ENCODE measurements at places on chromosomes 2 and 18.

DNA sequence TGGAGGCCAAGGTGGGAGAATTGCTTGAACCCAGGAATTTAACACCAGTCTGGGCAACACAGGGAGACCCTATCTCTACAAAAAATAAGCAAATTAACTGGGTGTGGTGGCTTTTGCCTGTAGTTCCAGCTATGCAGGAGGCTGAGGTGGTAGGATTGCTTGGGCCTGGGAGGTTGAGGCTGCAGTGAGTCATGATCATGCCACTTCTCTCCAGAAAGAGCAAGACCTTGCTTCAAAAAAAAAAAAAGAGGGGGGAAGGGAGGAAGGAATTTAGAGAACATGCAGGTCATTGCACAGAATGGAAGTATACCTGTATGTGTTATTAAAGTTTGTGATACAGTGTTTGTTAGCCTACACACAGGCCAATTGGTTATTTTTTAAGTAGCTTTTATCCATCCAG, 25.8 kb downstream of the PKP4 start:
- no peak for DNase-seq

DNA sequence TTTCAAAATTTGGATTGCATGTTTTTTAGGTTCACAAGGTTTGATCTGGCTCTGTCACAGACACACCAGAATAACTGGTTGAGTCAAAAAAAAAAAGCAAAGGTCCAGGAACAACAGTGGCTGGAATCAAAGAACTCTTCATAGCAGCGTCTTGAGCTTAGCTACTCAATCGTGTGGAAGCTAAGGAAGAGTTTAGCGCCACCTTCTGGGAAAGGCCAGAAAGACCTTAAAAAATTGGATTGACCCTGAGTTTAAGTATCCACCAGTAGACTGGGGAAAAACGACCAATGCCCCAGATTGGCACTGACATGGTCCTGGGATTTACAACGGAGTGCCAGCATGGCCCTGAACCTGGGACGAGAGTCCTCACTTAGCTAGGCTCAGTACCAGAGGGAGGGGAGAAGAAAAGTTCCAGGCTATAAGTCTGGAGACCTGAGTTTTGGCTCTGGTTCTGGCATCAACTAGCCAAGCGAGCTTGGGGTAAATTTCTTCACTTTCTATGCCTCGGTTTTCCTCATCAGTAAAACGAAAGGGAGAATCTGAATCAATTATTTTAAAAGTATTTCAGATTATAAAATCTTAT, 71.1 kb upstream of the TFCP2L1 start:
- DNase-seq, result peak; percentile 78

DNA sequence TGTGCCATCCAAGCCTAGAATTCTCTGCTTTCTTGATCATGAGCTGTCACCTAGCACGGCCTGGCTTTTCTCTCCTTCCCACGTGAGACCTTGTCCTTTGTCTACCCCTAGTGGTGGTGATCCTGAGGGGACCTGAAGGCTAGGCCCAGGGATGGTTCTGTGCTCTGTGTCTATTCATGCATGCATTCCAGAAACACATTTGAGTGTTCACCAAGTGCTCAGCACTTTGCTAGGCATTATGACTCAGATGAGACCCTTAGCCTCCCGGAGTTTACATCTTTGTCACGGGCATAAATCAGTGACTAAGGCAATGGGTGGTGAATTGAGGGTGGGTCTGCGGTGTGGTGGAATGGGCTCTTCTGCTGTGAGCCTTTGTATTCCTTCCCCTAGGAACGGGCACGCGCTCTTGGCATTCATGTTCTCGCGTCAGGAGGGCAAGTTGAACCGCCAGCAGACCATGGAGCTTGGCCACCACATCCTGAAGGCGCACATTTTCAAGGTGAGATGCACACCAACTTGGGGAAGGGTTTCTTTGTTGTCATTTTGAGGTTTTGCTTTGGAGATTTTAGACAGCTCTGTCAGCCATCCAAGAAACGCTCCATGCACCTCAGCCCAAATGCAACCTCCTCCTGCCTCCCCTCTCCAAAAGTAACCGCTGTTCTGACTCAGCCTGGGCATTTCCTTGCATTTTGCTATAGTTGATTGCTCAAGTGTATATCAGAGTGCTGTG, 100.9 kb downstream of the WDSUB1 start:
- peak; percentile 64 for DNase-seq

GRCh38 chr18:24456549-24456948, 3.9 kb upstream of the HRH4 start:
- DNase-seq, result no peak

GRCh38 chr2:237315170-237315828, 98.7 kb downstream of the COL6A3 start:
- peak; percentile 74 for DNase-seq

DNA sequence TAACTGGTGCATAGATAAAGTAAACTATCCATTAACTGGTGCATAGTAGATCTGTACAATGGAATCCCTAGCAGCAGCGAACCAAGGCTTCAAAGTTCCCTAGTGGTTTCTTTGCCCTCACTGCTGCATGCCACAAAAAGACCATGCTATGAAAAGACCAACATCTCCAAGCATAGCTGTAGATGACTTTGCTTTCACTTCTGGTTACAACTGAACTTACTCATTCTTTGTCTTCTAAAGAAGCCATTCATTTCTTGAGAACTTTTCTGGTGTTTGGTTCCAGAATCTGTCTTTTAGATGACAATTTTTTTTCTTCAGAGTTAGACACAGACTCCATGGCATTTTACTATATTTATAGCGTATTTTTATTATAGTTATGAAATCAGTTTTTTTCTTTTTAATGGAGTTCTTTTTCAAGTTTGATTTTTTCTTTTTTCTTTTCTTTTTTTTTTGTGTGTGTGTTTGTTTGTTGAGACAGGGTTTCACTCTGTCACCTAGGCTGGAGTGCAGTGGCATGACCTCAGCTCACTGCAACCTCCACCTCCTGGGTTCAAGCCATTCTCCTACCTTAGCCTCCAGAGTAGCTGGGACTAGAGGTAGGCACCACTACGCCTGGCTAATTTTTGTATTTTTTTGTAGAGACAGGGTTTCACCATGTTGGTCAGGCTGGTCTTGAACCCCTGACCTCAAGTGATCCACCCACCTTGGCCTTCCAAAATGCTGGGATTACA, 63.6 kb downstream of the SLC35F5 start:
- DNase-seq, result no peak

GRCh38 chr18:11316546-11316945, 167.2 kb upstream of the PIEZO2 start:
- no peak for DNase-seq

- DNase-seq, result no peak
These were observed 44.7 kb upstream of the ZFP36L2 start for GRCh38 chr2:43270930-43271615.

DNA sequence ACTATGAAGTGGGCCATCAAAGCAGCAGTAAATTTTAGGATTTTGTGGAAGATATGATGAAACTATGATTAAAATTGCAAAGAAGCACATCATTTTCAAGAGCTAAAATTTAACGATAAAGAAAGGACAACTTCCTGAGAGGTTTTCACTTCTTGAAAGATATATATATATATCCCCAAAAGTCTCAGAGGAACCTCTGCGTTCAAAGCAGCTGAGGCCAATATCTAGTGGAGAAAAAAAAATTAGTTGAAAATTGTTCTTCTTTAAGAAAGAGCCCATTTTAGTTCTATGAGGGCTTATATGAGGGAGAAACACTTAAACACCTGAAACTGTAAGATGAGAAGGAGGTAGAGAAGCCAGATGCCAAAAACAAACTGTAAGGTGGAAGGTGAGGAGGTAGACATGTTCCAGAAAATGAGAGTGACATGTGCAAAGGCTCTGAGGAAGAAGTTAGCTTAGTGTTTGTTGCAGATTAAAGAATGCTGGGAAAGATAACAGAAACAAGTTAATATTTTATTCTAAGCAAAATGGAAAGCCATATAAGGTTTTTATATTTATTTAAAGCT, 72.9 kb upstream of the VRK2 start:
- no peak for DNase-seq

DNA sequence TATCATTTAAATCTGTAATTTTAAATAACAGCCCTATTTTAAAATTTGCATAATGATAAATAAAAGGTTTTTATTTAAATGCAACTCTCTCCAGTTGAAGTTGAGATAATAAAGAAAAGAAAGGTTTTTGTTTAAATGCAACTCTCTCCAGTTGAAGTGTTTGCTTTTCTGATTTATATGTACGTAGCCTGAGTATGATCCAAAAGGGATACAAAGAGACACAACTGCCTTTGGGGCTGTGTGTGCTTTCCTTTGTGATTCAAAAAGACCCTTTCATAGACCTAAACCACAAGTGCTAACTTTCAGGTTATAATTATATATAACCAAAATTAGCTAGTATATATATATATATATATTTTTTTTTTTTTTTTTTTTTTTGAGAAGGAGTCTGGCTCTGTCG, 76.2 kb upstream of the MFF start:
- DNase-seq, result no peak

DNA sequence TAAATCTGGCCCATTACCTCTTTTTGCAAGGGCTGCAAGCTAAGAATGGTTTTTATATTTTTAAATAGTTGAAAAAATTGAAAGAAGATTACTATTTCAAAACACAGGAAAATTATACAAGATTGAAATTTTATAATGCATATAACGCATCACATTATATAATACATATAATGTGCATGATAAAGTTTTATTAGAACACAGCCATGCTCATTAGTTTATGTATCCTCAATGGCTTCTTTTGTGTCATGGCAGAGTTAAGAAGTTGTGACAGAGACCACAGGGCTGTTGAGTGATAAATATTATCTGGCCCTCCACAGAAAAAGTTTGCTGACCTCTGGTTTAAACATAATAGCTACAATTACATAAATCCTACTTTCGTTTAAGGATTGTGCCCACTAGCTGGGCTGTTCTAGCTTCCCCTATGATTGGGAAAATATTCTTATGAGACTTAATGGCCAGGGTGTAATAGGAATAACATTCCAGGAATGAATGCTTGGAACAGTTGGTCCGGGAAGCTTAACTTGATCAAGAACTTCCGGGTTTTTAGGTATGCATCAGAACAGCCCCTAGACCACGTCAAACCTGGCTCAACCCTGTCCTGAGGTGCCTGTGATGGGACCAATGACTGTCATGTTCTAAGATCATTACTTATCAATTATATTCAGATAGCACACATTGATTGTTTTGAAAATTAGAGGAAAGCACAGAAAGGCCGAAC, 98.7 kb upstream of the LPIN2 start:
- no peak for DNase-seq

GRCh38 chr2:238854699-238855229, 6.9 kb downstream of the TWIST2 start:
- DNase-seq, result no peak

- peak; percentile 50 for DNase-seq
These were observed 20.6 kb upstream of the AMMECR1L start for GRCh38 chr2:127906206-127906926.

DNA sequence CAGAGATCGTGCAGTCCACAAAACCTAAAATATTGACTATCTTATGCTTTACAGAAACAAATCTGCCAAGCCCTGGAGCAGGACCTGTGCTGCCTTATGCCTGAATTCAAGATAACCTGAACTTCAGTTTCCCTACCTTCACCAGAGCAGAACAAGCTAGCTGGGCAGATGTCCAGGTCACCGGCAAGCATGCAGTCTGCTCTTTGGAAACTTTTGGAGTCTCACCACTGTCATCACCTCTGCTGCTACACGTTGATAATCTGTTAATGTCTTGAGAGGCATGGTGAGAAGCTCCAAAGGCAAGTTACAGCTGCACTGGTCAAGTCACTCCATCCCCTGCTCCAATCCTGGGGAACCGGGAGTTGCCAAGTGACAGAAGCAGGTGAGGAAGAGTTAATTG, 354.2 kb downstream of the RBM43 start:
- no peak for DNase-seq

DNA sequence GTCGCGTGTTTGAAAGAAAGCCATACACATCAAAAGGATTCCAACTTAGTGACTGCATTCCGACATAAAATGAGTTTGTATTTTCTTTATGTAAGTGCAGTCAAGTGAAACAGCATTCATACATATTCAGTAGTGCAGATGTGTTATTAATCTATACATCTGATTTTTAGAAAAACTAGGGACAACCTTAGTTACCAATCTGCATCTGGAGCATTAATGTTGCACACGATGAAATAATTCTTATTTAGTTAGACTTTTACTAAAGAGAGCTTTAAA, 1.9 kb downstream of the GORASP2 start:
- DNase-seq, result no peak

GRCh38 chr2:134745023-134745422, 26.2 kb upstream of the TMEM163 start:
- no peak for DNase-seq

- DNase-seq, result no peak
These were observed 173.1 kb downstream of the LCLAT1 start for GRCh38 chr2:30620102-30620501.

GRCh38 chr2:47798631-47799030, 15.7 kb downstream of the MSH6 start:
- DNase-seq, result no peak

GRCh38 chr18:48932462-48932818, 18.3 kb downstream of the SMAD7 start:
- DNase-seq, result no peak

- no peak for DNase-seq
These were observed 42.8 kb upstream of the GALR1 start for GRCh38 chr18:77206676-77207374.

GRCh38 chr18:72942766-72943165, 75.0 kb upstream of the NETO1 start:
- no peak for DNase-seq

DNA sequence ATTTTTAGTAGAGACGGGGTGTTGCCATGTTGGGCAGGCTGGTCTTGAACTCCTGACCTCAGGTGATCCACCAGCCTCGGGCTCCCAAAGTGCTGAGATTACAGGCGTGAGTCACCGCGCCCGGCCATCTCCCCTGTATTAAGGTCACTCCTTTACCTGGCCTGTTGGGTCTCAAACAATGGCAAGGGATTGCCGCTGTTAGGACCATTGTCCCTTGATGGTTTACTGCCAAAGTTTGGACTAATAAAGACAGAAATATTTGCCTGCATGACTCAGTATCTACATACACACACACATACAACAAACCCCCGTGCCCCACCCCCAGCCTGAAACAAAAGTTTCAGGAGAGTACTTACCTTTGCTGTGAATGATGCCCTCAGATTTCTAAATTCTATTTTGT, 16.5 kb downstream of the PARD3B start:
- DNase-seq, result no peak

GRCh38 chr18:69021211-69021805, 223.4 kb downstream of the CCDC102B start:
- DNase-seq, result no peak

- no peak for DNase-seq
These were observed 131.6 kb downstream of the CCDC85A start for GRCh38 chr2:56315376-56315775.

DNA sequence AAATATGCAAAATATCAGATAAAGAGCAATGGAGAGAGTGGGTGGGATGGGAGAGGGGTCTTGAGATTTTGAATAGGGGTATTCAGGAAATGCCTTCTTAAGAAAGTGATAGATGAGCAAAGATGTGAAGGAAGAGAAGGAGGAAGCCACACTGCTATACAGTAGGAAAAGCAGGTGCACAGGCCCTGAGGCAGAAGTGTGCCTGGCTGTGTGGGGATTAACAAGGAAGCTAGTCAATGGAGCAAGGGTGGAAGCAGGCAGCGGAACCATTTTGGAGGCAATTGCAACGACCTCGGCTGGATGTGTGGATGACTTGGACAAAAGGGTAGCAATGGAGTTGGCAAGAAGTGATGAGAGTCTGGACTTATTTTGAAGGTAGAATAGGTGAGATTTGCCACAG, 11.0 kb upstream of the CNGA3 start:
- DNase-seq, result no peak

- DNase-seq, result no peak
These were observed 100.3 kb downstream of the DAW1 start for GRCh38 chr2:227971619-227972230.

All from iPS-NIHi11 (cell line).